ENCODE measurements at places on chromosomes 5 and 9.
A peak's percentile ranks its signal among the peaks of the same experiment; 100 is the strongest.

- DNase-seq: no peak
These were observed 13.3 kb upstream of the RPS23 start for GRCh38 chr5:82291420-82291819.

- no peak for DNase-seq
These were observed 77.1 kb downstream of the C9orf152 start for GRCh38 chr9:110130791-110131416.

DNA sequence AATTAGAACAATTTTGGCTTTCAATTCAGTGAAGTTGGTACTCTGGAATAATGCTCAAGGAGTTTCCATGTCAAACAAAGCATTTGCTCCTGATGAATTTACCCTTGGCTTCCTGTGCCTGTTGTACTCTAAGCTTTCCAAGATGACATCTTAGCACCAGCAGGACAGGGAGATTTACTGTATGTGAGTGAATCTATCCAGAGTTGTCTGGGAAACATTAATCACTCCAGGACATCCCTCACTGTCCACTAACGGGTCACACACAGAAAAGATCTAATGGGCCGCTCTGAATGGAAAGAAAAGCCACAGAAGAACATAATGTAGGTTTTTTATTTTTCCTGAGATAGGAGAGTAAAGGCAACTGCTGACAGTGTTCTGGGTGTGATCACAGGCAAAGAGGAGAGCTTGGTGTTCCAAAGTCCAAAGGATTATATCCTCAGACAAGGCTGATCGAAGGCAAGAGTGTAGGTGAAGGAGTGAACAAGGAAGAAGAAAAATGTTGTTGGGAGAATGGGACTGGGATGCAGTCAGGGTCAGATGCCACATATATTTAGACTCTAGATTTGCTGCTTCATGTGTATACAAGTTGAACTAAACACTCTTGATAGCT, 167.7 kb upstream of the RPS23 start:
- DNase-seq: peak; percentile 17

GRCh38 chr5:180201051-180201987, 7.7 kb downstream of the RASGEF1C start:
- DNase-seq: no peak

- DNase-seq: no peak
These were observed 108.5 kb downstream of the DOCK2 start for GRCh38 chr5:169745441-169746146.

DNA sequence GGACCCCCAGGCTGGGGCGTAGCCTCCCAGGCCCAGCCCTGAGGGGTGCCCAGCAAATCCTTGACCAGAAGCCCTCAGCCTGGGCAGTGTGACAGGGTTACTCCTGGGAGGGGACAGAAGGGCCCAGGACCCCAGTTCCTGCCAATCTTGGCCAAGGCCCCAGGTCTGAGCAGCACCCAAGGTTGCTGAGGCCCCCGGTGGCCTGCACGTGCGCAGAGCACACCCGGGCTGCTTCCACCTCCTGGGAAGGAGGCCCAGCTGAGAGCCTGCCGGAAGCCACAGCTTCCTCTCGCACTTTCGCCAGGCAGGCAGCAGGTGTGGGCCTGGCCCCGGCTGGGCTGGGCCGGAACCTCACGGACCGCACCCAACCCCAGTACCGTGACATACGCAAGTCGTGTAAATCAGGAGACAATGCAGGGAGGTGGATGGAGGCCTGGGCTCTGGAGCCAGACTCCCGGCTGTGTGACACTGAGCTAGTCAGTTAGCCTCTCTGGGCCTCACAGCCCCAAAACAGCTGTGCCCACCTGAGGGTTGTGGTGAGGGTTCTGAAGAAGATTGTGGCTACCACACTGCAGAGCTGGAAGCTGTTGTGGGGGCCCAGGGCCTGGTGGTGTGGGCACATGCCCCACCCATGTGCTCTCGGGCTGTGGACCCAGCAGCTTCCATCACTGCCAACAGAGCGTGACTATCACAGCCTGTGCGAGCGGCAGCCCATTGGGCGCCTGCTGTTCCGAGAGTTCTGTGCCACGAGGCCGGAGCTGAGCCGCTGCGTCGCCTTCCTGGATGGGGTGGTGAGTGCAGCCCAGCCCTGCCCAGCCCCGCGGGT, 5.1 kb downstream of the GRK6 start:
- peak; percentile 59 for DNase-seq

DNA sequence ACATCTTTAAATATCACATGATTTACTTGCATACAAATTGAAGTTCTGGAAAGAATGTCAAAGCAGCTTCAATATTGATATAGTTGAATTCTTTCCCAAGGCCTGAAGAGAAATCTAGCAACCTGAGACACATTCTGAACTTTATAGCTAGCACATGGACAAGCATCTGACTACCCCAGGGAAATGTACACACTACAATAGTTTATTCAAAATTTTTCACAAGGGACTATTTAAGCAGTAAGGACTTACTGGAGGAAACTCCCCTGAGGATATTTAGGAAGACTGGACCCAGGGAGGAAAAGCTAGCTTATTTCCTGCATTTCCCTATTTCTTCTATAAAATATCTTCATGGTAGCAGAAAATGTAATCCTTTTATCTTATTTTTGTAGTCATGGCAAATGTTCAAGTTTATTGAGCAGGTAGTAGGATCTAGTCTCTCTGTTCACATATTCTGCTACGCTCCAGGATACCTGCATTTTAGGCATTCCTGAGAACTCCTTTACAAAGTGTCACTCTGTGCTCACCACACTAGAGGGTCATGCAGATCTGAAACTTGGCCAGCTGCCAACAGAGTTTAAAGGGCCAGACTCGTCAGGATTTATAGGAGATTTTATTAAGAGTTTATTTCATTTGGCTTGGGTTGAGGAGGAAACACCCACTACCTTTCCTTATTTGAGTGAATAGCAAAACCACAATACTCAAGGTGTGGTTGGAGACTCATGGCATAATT, 348.4 kb upstream of the FTMT start:
- peak; percentile 54 for DNase-seq

- no peak for DNase-seq
These were observed 2.6 kb upstream of the FREM1 start for GRCh38 chr9:14912859-14913258.

DNA sequence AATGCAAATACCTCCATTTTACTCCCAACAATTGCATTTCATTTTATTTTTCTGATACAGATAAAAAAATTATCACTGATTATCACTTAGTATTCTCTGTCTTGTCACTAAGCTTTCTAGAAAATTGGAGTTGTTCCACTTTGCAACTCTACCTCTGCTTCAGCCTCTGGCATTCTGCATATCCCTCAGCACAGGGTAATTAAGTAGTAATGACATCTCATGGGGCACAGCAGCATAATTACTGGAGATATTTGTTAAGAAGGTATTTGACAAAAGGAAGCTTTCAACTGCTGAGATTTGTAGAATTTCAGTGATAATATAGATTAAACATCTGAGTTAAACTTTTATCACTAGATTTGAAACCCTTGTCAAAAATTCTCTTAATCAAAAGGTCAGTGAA, 446.2 kb downstream of the HTR1A start:
- no peak for DNase-seq

- no peak for DNase-seq
These were observed 74.8 kb downstream of the NEK6 start for GRCh38 chr9:124332361-124333202.

DNA sequence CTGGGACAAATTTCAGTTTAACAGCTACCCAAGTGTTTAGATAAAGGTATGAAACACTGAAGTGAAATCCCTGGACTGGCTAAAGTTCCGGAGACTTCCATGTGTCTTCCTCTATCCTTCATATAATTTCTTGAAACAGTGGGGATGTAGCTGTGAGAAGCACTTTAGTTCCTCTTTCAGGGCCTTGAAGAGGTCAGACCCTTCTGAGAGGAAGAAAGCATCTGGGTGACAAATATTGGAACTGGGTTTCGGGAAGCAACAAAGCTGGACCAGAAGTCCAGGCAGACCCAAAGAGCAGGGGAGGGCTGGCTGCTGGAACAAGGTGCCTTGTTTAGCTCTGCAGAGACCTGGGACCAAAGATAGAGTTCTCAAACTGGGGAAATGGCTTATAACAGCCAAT, 75.4 kb upstream of the ZFAND5 start:
- DNase-seq: no peak

DNA sequence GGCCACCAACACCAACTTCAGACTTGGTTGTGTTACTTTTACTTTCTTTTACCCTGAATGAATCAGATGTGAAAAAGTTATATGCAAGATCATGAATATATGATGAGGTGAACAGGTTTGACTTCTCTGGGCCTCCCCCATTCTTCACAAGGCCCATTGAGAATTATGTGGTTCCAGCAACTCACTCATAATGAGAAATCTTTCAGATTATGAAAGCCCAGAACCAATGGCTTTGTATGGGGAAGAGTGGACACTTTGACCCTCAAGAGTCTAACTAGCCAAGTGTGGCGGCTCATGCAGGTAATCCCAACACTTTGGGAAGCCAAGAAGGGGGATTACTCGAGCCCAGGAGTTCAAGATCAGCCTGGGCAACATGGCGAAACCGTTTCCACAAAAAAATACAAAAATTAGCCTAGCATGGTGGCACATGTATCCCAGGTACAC, 16.1 kb upstream of the LNPEP start:
- no peak for DNase-seq

DNA sequence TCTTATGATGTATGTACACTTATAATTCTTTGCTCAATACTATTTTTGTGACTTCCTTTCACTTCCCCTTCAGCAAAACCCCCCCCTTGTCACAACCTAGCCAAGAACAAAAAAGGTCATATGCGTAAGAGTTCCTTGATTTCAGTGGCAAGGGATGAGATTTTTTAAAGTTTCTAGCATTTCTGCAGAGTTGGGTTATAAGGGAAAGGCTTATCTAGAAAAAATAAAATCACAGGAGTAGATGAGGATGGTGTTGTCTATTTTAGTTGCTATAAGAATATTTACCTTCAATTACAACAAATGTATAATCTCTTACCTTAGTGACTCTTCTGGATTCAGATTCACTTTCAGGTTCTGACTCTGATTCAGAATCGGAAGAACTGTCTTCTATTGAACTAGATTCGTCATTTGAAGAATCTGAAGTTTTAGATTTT, 184.6 kb downstream of the AP3B1 start:
- DNase-seq: peak; percentile 9

DNA sequence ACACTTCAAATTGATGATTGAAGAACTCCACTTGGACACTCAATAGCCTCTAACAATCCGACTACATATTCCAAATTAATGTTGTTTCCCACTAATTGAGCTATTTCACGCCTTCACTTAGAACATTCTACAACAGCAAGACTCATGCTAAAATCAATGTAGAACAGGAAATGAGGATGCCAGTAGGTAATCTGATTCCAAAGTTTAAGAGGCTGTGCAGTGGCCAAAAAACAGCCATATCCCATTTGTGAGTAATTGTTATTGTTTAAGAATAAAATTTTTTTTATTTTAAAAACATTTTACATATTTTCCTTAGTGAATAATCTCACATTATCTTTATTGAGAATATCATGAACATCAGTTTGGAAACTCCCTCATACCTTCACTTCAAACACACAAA, 35.7 kb upstream of the GHR start:
- DNase-seq: no peak

- no peak for DNase-seq
These were observed 202.2 kb downstream of the ARL15 start for GRCh38 chr5:54108136-54108535.

DNA sequence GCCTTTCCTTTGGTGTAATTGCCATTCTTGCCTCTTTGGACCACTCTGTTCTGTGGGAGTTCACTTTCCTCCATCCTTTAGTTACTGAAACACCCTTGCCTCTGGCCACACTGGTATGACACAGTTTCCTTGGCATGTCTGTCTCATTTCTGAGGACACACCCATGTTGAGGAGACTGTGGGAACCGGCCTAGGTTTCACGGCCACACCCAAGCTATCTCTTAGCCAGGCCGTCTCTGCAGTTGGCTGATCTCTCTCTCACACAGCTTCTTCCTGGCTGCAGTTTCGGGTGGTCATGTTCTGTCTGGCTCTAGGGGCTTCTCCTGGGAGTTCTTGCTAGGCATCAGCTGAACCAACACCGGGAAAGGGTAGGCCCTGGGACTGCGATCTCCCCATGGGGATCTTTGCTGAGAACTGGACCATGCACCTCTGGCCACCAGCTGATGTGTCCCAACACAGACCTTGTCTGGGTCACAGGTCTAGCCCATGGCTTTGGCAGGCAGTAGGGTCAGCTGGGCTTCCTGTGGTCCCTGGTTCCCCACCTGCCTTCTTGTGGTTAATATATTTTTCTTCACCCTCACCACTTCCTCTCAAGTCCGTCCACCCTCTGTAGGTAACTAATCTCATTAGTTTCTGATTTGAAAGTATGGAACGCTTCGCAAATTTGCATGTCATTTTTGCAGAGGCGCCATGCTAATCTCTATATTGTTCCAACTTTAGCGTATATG, 24.9 kb downstream of the ARHGEF37 start:
- peak; percentile 49 for DNase-seq

DNA sequence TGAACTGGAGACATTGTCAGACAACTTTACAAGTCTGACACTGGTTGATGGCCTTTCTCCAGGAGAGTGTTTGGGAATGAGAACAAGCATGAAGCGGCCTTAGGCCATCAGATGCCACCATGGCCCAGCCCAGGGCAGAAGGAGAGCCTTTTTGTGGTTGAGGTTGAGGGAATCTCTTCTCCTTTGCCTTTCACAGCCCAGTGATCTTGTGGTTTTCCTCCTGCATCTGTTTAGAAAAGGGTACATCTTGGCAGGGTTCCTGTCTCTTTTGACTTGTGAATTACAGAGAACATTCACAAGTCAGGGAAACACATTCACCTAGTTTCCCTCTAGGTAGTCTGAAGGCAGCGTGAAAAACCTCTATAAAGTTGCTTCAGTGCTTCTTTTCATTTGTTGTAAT, 27.5 kb downstream of the DMRT2 start:
- no peak for DNase-seq

DNA sequence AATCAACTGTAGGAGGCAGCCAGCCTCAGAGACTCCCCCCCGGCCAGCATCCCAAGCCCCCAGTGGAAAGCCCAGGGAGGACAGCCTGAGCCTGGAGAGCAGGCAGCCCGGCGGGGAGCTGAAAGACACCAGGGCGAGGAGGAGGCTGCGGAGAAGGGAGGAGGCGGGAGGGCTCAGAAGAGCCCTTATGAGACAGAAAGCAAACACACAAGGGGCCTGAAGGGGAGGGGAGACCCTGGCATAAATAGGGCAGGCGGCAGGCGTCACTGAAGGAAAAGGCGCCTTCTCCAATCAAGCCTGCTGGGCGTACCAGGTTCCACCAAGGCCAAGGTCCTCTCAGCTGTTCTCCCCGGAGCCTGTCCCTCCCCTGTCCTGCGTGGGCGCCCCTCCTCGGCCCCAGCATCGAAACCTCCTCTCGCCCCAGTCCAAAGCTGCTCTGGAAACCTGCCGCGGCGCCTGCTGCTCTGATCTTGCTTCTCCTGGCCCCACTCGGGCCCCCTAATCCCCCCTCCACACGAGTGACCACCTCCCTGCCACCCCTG, 1.3 kb downstream of the SLC9A3 start:
- DNase-seq: no peak

GRCh38 chr9:1757186-1757585, 258.0 kb upstream of the SMARCA2 start:
- DNase-seq: no peak

- peak; percentile 67 for DNase-seq
These were observed 12.9 kb downstream of the MYORG start for GRCh38 chr9:34363619-34364351.
